H4 (cell line): ENCODE measurements at places on chromosomes 12 and 14.

GRCh38 chr14:44970907-44971306 lies 8.9 kb downstream of the TOGARAM1 start:
- DNase-seq = no peak

- no peak for DNase-seq
Observed at GRCh38 chr12:41058266-41058665, 129.9 kb upstream of the PDZRN4 start.

DNA sequence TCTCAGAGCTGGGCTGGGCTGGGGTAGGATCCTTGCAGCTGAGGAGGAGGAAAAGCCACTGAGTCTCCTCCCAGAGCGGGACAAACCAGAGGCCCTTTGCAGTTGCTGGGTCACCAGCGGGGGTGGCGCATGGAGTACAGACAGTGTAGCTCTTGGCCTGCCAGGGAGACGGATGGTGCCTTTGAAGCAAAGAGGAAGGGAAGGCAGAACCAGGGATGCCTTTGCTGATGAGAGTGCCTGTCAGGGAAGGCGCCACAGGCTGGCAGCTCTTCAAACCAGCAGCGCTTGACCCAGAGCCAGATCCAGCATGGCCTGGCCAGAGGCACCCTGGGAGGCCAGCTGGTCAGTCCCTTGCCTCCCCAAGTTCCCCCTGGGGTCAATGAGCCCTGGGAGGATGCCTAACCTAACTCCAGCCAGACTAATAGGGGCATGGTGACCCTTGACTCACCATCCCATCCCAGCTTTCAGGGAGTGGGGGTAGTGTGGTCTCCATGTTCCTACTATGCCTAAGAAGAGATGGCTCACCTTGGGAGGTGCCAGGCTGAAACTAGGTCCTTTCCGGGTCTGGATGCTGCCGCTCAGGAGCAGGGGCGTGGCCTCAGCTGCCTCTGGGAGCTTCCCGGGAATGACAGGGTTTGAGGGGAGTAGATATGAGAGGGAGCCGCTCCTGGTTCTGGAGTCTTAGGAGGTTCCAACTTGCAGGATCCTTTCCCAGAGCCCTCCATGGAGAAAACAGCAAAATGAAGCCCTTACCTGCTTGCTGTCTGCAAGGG lies 19.8 kb downstream of the VASH1 start:
- DNase-seq = no peak

- no peak for DNase-seq
Observed at GRCh38 chr12:4947253-4947652, 37.5 kb downstream of the KCNA1 start.

DNA sequence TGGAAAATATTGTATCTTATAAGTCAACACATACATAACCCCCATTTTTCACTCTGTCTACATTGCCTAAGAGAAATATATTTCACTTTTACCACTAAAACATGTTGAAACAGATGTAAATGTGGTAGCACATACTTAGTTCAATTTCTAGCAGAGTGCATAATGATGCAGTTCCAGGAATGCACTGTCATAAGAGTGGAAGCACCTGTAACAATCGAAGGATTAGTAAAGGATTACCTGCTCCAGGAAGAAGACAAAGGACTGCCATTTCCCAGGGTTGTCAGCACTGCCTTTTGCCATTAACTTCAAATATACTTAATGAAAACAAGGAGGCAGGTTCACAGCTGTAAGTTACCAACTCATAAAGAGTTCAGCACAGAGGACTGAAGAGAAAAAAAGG lies 24.6 kb downstream of the DAD1 start:
- DNase-seq = no peak

DNA sequence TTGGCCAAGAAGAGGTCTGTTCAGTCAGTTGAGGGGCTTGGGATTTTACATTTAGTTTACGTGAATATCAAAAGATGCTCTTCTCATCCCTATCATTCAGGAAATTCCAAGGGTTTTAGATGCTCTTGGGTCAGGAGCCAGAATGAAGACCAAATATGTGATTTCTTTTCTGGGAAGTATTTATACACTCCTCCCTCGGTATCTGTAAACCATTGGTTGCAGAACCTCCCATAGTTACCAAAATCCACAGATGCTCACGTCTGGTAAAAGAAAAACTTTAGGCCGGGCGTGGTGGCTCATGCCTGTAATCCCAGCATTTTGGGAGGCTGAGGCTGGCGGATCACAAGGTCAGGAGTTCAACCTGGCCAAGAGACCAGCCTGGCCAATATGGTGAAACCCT lies 75.9 kb downstream of the TNFAIP2 start:
- no peak for DNase-seq

GRCh38 chr12:19706936-19707335 lies 267.6 kb downstream of the AEBP2 start:
- no peak for DNase-seq

- DNase-seq = peak; percentile 84
Observed at GRCh38 chr14:64762044-64763034, 58.1 kb downstream of the PLEKHG3 start.

DNA sequence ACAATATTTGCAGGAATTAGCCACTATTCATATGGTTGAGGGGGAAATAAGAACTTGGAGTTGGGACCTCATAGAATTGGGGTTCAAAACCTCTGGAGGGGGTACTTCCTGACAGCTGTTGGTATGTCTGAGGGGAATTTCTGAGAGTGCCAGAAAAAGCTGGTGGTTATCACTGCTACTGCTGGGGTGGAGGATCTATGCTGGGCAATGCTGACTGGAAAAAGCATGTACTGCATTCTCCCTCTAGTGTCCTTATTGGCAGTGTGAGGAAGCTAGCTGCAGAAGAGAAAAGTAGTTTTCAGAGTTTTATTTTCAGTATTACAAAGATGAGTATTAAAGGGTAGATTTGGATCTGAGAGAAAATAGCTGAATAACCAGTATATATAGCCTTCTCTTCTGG lies 88.8 kb downstream of the FUT8 start:
- DNase-seq = no peak

DNA sequence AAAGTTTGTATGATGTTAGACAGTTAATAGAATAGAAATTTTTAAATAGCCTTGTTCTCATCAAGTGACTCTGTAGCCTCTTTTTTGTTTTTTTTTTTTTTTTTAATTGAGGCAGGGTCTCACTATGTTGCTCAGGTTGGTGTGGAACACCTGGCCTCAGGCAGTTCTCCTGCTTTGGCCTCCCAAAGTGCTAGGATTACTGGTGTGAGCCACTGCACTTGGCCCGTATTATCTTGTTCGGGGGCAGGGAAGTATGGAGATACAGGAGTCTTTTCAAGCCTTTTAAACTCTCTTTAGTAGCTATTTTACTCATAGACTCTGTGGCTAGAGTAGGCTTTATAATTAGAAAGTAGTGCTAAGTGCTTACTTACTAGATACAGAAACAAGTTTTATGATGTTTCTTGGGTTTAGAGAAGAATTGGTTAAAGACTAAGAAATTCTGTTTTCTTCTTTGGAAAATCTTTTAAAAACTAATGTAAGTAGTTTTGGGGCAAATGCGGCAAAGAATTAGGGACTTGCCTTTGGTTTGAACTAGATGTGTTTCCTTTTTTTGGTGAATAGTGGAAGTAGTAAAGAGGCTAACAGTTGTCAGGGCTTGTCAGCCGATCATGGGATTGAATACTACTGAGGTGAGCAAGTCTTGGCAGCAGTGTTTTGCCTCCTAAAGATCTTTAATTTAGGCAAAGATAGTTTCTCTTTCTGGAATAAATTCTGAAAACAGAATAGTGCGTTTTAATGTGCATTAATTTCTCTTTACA lies 31.3 kb downstream of the FBXO34 start:
- DNase-seq = no peak

- no peak for DNase-seq
Observed at GRCh38 chr12:66011731-66012130, 118.8 kb downstream of the LLPH start.

GRCh38 chr12:2489275-2489674 lies 305.5 kb upstream of the FKBP4 start:
- DNase-seq = no peak

GRCh38 chr12:51672334-51672733 lies 81.3 kb downstream of the SCN8A start:
- DNase-seq = no peak

GRCh38 chr12:63238892-63239291 lies 87.9 kb upstream of the AVPR1A start:
- DNase-seq = no peak

- peak; percentile 82 for DNase-seq
Observed at GRCh38 chr12:76037130-76038103, 5.8 kb upstream of the PHLDA1 start.

DNA sequence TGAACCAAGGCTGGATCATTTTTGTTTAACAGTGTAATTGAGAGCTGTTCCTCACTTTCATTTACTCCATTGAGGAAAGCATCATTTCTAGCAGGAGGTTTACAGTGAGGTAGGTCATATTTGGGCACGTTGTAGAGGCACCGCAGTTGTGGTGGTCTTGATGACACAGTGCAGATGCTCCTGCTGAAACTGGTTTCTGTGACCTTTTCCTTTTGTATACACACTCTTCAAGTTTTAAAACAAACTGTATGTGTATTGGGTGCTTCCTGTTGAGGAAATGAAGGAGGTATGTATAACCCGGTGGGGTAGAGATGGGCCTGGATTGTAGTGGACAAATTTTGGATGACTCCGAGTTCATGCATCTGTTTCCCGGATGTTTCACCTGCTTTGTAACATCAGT lies 456.3 kb upstream of the RGS6 start:
- no peak for DNase-seq

DNA sequence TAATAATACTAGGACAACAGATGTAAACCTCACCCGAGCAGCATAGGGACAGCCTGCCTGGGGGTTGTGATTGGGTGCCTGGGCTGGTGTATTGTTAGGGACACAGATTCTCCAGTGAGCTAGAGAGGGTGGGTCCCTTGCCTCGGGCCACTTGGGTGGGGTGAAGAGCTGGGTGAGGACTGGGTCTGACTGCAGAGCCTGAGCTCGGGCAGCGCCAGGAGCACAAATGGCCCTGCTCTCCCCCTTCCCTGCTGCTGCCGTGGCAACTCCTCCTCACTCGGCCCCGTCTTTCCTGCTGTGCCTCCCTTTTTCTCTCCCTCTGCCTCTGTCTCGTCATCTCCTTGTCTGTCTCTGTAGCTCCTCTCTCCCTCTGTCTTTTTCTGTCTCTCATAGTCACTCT lies 115.4 kb downstream of the GLT1D1 start:
- DNase-seq = no peak

DNA sequence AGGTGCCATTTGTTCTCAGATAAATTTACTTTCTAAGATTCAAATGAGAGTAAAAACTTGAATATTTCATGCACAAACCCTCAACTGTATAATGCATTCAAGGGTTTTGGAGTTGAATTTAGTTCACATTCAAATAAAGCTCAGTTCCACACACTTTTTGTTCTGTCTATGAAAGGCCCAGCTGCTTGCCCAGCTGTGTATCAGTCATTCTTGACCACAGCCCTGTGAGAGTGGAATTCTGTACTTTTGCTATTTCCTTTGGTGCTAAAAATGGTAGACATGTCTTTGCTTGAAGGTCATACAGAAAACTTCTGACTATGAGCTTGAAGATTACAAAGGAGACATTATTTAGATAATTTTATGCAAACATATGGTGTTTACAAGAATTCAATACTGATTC lies 110.4 kb downstream of the KCNC2 start:
- DNase-seq = no peak

- peak; percentile 50 for DNase-seq
Observed at GRCh38 chr12:43957732-43958372, 122.0 kb downstream of the TMEM117 start.

DNA sequence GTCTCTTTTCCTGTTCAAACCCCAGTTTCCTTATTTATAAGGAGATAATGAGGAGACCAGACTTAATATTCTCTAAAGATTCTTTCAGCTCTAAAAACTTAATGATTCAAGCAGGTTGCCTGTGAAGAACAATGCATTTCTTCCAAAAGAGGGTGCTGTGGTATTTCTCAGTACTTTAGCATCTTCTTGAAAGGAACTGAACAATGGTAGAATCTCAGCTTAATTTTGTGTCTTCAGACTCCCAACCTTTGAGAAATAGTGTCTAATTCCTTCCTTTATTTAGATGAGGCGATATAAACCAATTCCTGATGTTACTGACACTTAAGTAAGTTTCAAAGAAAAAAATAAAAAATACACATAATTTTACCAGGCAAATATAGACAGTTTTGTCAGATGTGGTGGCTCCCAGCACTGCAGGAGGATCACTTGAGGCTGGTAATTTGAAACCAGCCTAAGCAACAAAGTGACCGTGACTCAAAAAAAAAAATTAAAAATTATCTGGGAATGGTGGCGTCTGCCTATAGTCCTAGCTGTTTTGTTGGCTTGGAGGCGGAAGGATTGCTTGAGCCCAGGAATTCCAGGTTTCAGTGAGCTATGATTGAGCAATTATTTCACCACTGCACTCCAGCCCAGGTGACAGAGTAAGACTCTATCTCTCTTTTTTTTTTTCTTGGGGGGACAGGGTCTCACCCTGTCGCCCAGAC lies 76.9 kb upstream of the PSMA6 start:
- peak; percentile 35 for DNase-seq

DNA sequence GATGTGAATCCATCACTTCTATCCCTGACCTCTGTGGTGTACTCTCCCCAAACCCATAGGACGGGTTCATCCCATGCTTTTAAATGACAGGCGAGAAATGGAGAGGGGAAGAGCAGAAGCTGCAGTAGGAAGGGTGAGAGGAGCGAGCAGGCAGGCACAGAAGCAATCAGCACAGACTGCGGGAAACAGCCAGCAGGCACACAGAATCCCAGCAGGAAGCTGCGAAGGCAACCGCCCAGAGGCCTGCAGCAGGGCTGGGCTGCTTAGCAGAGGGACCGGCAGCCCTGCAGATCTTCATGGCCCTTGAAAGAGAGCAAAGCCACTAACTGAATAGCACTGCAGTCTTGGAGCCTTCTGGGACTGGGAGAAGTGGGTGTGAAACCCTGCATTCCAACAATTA lies 287.0 kb upstream of the FKBP4 start:
- DNase-seq = no peak

- DNase-seq = no peak
Observed at GRCh38 chr14:92465353-92466055, 48.1 kb upstream of the RIN3 start.

GRCh38 chr12:42541965-42542364 lies 47.6 kb downstream of the PRICKLE1 start:
- no peak for DNase-seq

- DNase-seq = no peak
Observed at GRCh38 chr12:43425361-43425760, 126.6 kb downstream of the ADAMTS20 start.

- no peak for DNase-seq
Observed at GRCh38 chr14:81478446-81478845, 55.2 kb downstream of the SEL1L start.

- DNase-seq = no peak
Observed at GRCh38 chr12:52867642-52868041, 18.8 kb upstream of the KRT78 start.

GRCh38 chr14:53929871-53930715 lies 26.5 kb downstream of the BMP4 start:
- no peak for DNase-seq

- DNase-seq = no peak
Observed at GRCh38 chr12:52833922-52834726, at the start of gene KRT79. Gene KRT79 (minus strand): TSS chr12:52834311. CDS start chr12:52834260, 51 bp downstream.

DNA sequence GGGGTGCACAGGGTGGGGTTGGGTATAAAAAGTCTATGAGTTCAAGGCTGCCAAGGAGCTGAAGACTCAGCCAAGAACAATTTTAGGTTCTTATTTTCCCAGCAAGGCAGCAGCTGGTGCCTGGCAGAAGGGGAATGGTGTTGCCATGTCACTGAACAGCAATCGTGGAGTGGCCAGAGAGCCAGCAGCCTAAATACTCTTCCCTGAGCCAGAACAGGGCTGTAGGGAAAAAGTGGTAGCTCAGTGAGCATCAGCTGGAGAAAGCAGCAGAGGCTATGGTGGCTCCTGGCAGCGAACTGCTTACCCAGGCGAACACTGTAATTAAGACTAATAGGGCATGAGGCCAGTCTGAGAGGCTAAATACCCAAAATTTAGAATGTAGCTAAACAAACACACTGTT lies 334.9 kb downstream of the RMST start:
- no peak for DNase-seq
